ENCODE measurements at places on chromosomes 3 and 15. TPM values are rescaled to one million over a fixed set of nuclear protein-coding genes. Genes with fewer than 3 reads are reported as not detected.

DNA sequence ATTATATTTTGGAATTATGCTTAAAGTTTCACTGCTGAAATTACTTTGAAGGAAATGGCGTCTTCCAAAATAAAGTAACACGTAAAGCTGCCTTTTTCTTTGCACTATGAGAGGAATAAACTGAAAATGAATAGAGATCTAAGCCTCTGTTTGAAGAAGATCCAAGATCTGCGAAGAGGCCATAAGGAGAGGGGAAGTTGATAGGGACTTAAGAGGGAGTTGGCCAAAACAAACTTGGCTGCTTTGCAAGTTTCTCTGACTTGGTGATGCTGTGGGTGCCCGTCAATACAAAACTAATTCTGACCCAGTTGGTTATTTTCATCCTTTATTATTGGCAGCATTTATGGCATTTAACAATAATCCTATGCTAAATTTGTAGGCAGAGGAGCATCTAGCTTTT lies 190.2 kb upstream of the GBE1 start:
- H3K27me3 ChIP-seq = no peaks in the 10 kb centered on the region
- H3K27ac ChIP-seq = no peak overlapping the region
- no peak for DNase-seq
- no peaks in the 10 kb centered on the region for H3K4me1 ChIP-seq

DNA sequence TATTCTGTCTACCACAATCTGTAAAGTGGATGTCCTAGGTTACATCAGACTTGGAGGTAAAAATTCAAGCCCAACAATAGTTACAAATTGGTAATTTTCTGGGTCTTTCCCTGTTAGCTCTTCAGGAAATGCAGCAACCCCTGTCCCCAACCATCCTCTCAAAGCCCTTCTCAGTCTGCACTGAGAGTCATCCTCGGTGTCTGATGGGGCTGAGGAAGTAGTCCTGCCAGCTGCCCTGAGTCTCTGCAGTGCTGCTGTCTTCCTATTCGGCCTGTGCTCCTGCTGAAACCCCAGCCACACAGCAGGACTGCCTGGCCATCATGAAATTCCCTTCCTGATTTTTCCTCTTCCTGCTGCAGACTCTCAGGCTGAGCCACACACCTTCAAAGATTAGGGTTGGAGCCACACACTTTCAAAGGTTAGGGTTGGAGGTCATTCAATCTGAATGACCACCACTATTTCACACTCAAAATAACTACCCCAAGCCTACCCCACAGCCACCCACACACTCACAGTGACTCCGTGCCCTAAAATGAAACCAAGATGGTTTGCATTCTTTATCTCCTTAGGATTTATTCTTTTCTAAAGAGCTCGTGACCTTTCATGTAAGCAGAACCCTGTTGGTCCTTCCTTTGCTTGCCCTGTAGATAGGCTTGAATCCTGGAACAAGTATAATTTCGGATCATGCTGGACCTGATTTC lies 17.6 kb downstream of the TRIM42 start:
- H3K27ac ChIP-seq = no peak overlapping the region
- H3K4me3 ChIP-seq = no peak overlapping the region
- no peak for DNase-seq

- DNase-seq = no peak
- H3K36me3 ChIP-seq = no peaks in the 10 kb centered on the region
- no peak overlapping the region for H3K4me3 ChIP-seq
- no peak overlapping the region for H3K27ac ChIP-seq
Measured at GRCh38 chr3:35223632-35224394, 415.5 kb upstream of the ARPP21 start.

DNA sequence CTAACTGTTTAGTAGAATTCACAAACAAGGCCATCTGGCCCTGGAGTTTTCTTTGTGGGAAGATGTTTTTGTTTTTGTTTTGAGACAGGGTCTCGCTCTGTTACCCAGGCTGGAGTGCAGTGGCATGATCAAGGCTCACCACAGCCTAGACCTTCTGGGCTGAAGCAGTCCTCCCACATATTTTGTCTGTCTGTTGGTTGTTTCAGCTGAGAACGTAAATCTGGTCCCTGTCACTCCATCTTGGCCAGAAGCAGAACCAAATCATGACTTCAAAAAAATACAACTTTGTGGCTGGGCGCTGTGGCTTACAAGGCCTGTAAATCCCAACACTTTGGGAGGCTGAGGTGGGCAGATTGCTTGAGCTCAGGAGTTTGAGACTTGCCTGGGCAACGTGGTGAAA lies 27.1 kb downstream of the MRAS start:
- no peaks in the 10 kb centered on the region for H3K4me1 ChIP-seq
- no peak overlapping the region for H3K4me3 ChIP-seq
- H3K27me3 ChIP-seq = no peaks in the 10 kb centered on the region
- H3K27ac ChIP-seq = no peak overlapping the region
- no peaks in the 10 kb centered on the region for H3K36me3 ChIP-seq

GRCh38 chr3:177602601-177603147 lies 405.4 kb upstream of the TBL1XR1 start:
- peaks cover 35% of the 10 kb centered on the region for H3K4me1 ChIP-seq
- H3K36me3 ChIP-seq = no peaks in the 10 kb centered on the region
- no peak overlapping the region for H3K4me3 ChIP-seq
- H3K27me3 ChIP-seq = no peaks in the 10 kb centered on the region

GRCh38 chr15:83899670-83900069 lies 245.7 kb downstream of the ADAMTSL3 start:
- DNase-seq = no peak
- H3K27me3 ChIP-seq = peaks cover 3% of the 10 kb centered on the region
- no peaks in the 10 kb centered on the region for H3K4me1 ChIP-seq
- H3K4me3 ChIP-seq = no peak overlapping the region
- no peaks in the 10 kb centered on the region for H3K36me3 ChIP-seq

- no peak for DNase-seq
- no peaks in the 10 kb centered on the region for H3K36me3 ChIP-seq
- no peaks in the 10 kb centered on the region for H3K27me3 ChIP-seq
- no peaks in the 10 kb centered on the region for H3K4me1 ChIP-seq
- no peak overlapping the region for H3K27ac ChIP-seq
Measured at GRCh38 chr3:53137835-53138446, 7.7 kb upstream of the RFT1 start.

- no peak overlapping the region for H3K4me3 ChIP-seq
- DNase-seq = peak; percentile 52
- no peaks in the 10 kb centered on the region for H3K27me3 ChIP-seq
- H3K36me3 ChIP-seq = no peaks in the 10 kb centered on the region
Measured at GRCh38 chr3:22835041-22835440, 368.1 kb upstream of the UBE2E2 start.

GRCh38 chr15:67135494-67135893 lies 70.1 kb downstream of the SMAD3 start:
- peak overlapping the region; percentile 85 for H3K27ac ChIP-seq
- H3K4me3 ChIP-seq = no peak overlapping the region
- peaks cover 62% of the 10 kb centered on the region for H3K4me1 ChIP-seq
- peak; percentile 44 for DNase-seq
- no peaks in the 10 kb centered on the region for H3K27me3 ChIP-seq
- no peaks in the 10 kb centered on the region for H3K36me3 ChIP-seq

- no peaks in the 10 kb centered on the region for H3K36me3 ChIP-seq
- DNase-seq = no peak
- H3K27me3 ChIP-seq = no peaks in the 10 kb centered on the region
- peaks cover 4% of the 10 kb centered on the region for H3K4me1 ChIP-seq
Measured at GRCh38 chr15:56754772-56755370, 21.6 kb upstream of the ZNF280D start.

DNA sequence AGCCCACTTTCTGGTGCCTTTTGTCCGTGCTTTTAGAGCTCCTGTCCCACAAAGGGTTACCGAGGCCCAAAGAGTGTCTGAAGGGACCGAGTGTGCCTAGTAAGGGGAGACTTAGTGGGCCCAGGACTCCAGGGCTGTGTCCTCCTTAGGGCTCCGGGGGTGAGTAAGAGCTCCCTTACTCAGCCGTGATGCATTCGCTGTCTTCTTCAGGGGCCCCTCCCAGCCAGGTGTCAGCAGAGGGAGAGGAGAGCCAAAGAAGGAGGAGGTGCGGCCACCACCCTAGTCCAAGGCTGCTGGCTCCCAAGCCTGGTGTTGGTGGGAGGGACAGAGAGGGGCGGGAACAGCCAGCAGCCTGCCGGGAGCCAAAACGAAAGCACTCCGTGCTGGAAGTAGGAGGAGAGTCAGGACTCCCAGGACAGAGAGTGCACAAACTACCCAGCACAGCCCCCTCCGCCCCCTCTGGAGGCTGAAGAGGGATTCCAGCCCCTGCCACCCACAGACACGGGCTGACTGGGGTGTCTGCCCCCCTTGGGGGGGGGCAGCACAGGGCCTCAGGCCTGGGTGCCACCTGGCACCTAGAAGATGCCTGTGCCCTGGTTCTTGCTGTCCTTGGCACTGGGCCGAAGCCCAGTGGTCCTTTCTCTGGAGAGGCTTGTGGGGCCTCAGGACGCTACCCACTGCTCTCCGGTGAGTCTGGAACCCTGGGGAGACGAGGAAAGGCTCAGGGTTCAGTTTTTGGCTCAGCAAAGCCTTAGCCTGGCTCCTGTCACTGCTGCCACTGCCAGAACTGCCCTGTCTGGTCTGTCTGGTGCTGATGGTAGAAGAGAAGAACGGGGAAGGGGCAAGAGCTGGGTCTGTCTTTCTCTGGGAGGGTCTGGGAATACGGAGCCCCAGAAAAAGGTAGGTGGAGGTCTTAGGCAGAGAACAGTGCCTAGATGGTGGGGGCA lies at the start of gene IL17RC:
TSS of gene IL17RC (plus strand) at position 365 of the 947 bp plus-strand sequence. CDS start at position 583, 218 bp downstream.
- no peaks in the 10 kb centered on the region for H3K27me3 ChIP-seq
- H3K4me3 ChIP-seq = peak within 1 kb of the TSS; percentile 59
- peak within 1 kb of the TSS; percentile 91 for H3K27ac ChIP-seq
- peak; percentile 94 for DNase-seq
- peaks cover 45% of the 10 kb centered on the region for H3K4me1 ChIP-seq

DNA sequence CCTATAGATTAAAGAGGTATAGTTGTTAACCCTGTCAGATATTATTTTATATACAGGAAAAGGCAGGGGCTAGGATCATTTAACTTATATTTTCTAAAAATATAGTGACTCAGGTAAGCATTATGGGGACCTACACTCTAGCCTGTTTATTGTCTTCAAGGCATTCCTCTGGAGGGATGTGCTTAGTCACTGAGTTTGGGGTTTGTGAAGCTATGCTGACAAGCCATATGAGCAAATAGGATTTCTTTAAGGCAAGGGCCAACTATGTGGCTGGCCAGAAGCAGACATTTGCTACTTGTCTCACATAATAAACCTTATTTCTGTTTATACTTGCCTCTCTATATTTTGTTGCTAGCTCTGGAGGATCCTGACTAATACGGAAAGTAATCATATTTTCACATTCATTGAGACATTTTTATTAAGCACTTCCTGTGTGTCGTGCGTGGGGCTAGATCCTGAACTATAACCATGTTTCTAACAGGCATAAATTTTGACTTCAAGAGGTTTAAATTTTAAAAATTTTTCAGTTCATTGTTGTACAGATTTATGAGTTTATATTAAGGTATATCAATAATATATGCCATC lies 153.4 kb downstream of the OTOL1 start:
- H3K27ac ChIP-seq = no peak overlapping the region
- peak; percentile 5 for DNase-seq
- no peaks in the 10 kb centered on the region for H3K36me3 ChIP-seq
- H3K4me1 ChIP-seq = peaks cover 11% of the 10 kb centered on the region
- H3K27me3 ChIP-seq = no peaks in the 10 kb centered on the region
- no peak overlapping the region for H3K4me3 ChIP-seq

DNA sequence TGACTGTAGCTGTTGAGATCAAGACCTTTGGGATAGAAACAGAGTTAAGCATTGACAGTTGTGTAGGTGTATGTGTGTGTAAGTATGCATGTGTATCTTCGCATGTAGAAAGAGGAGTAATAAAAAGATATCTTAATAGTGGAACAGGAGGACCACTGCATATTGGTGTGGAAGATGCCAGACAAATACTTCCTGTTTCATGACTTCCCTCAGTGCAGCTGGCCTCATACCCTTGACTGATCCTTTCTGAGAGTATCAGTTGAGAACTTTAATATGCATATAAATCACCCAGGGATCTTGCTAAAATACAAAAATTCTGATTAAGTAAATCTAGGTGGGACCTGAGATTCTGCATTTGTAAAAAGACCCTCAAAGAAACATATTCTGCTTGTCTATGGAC lies 8.5 kb upstream of the ZBED2 start:
- no peaks in the 10 kb centered on the region for H3K4me1 ChIP-seq
- H3K4me3 ChIP-seq = no peak overlapping the region
- H3K27me3 ChIP-seq = no peaks in the 10 kb centered on the region
- no peaks in the 10 kb centered on the region for H3K36me3 ChIP-seq
- no peak for DNase-seq

DNA sequence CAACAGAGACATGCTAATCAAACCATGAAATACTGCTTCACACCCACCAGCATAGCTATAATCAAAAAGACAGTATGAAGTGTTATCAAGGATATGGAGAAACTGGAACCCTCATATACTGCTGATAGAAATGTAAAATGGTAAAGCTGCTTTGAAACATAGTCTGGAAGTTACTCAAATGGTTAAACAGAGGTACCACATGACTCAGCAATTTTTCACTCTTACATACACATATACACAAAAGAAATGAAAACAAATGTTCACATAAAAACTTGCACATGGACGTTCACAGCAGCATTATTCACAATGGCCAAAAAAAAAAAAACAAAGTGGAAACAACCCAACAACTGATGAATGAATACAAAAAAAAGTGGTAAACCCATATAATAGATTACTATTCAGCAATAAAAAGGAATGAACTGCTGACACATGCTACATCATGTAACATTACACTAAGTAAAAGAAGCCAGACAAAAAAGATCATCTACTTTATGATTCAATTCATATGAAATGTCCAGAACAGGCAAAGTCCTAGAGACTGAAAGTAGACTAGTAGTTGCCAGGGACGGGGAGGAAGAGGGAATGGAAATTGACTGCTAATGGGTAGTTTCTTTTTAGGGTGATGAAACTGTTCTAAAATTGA lies 23.2 kb downstream of the ZNF148 start:
- H3K27me3 ChIP-seq = no peaks in the 10 kb centered on the region
- H3K36me3 ChIP-seq = no peaks in the 10 kb centered on the region
- H3K4me1 ChIP-seq = no peaks in the 10 kb centered on the region

- H3K27me3 ChIP-seq = no peaks in the 10 kb centered on the region
- no peak overlapping the region for H3K4me3 ChIP-seq
- no peaks in the 10 kb centered on the region for H3K36me3 ChIP-seq
Measured at GRCh38 chr3:152524198-152525140, 255.7 kb downstream of the MBNL1 start.

GRCh38 chr3:15458212-15458780 lies 30.9 kb downstream of the EAF1 start:
- H3K36me3 ChIP-seq = no peaks in the 10 kb centered on the region
- no peak overlapping the region for H3K4me3 ChIP-seq
- H3K27me3 ChIP-seq = no peaks in the 10 kb centered on the region
- H3K4me1 ChIP-seq = no peaks in the 10 kb centered on the region
- no peak for DNase-seq

- H3K36me3 ChIP-seq = no peaks in the 10 kb centered on the region
- no peaks in the 10 kb centered on the region for H3K4me1 ChIP-seq
- peak; percentile 43 for DNase-seq
- H3K4me3 ChIP-seq = no peak overlapping the region
- H3K27ac ChIP-seq = no peak overlapping the region
Measured at GRCh38 chr15:51759557-51760070, 8.2 kb downstream of the TMOD2 start.

ALDH1A3 gene
- 20.5 TPM for total RNA-seq

ZNF502 gene
- 3.3 TPM for total RNA-seq

CSPG5 gene
- 0.44 TPM for total RNA-seq

UBXN7 gene
- total RNA-seq = 32.4 TPM

SCAMP2 gene
- 64.0 TPM for total RNA-seq

KNG1 gene
- total RNA-seq = 88.9 TPM

C2CD4A gene
- total RNA-seq = 0.13 TPM

TEX9 gene
- 9.0 TPM for total RNA-seq

CCDC9B gene
- 1.8 TPM for total RNA-seq

Data from hepatocyte (in vitro differentiated cells).